ENCODE measurements at places on chromosomes 5 and 9. TPM values are rescaled to one million over a fixed set of nuclear protein-coding genes. Genes with fewer than 3 reads are reported as not detected.

The NR4A3 gene
- total RNA-seq, result 9.7 TPM

The MELK gene
- total RNA-seq, result not detected

DNA sequence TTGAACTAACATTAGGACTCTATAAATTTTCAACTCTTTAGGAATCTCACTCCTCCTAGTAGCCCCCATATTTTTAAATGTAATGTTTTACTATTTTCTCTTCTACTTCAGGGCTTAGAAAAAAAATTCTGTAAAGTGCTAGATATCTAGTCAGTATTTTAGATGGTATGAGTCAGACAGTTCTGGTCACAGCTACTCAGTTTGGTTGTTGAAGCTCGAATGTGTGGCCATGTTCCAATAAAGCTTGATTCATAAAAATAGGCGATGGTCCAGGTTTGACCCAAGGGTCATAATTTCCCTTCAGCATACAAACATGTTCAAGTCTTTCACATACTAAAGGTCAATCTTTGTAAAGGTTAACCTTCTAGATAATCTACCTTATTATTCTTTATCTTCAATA, 566.0 kb upstream of the CDH18 start:
- no peak for DNase-seq

DNA sequence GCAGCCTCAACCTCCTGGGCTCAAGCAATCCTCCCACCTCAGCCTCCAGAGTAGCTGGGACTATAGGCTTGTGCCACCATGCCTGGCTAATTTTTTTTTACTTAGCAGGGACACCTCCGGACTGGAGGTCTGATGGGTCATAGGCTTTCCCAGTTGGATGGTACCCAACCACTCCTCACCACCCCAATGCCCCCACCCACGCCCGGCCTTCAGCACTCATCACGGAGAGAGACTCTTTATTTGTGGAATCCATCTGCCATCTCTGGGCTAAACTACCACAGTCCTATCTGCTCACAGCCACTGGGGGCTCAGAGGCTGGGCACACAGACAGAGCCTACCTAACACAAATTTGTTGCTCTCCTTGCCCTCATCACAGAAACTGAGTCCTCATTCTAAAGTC, 58.3 kb upstream of the STXBP1 start:
- no peak for DNase-seq

DNA sequence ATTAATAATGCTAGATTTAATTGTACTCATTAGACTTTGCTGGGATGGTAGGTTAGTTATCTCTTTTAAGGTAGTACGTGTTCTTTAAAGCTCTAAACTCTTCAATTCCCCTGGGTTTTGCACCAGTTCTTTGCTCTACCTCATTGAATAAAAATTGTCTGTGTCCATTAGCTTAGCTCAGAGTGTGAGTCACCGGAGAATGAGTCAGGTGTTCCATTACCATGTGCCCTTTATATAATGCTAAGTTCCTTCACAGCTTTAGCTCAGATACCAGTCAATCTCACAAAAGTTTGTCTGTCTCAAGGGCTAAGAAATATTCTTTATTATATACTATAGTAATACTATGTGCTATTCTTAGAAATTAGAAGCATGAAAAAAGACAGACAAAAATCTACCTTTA, 339.4 kb downstream of the PRELID2 start:
- peak; percentile 23 for DNase-seq

GRCh38 chr5:176454724-176455394, 6.7 kb downstream of the FAF2 start:
- no peak for DNase-seq

GRCh38 chr5:53099546-53099945, 10.0 kb downstream of the MOCS2 start:
- DNase-seq, result no peak

DNA sequence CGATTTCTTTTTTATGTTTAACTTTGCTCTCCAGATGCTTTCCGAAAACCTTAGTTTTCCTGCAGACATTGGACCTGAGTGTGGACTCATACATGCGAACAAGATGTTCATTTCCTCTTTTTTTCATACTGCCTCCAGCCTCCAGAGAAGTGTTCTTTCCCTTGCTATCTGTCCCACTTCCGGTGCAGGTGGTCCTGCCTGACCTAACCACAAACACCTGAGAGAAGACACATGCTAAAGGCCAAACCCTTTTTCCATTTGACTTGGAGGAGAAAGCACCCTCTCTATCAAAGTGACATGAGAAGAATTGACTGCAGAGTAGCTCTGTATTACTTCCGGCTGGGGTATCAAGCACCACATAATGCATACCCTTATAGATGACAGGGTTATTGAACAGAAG, 334.0 kb downstream of the ARHGEF28 start:
- DNase-seq, result no peak

DNA sequence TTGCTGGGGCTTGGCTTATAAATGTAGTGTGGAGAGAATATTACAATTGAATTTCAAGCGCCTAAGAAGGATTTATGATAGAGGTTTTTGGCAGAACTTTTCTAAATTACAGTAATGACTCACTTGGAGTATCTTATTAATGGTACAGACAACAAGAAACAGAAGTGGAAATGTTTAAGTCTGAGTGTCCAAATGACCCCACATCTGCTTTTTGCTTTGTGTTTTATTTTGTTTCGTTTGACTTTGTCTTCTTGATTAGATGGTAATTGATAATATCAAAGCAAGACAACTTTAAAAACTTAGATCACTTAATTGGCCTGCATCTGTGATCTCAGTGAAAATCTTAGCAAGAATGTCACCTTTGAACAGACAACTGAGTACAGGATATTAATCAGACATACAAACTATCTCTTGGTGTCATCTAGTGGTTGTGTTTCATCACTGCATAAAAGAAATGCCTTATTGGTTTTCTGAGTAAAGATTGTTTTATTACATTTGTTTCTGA, 577.4 kb downstream of the ISL1 start:
- no peak for DNase-seq
